Mesothelial cell of epicardium (in vitro differentiated cells): ENCODE measurements at places on chromosomes 2 and 18. TPM values are rescaled to one million over a fixed set of nuclear protein-coding genes. Genes with fewer than 3 reads are reported as not detected.

Gene GATA6
- total RNA-seq = 99.0 to 108 TPM (median 106 TPM) in 3 replicates

GRCh38 chr18:10688766-10689165 is 162.9 kb downstream of the NAPG start:
- no peak overlapping the region for H3K4me3 ChIP-seq
- no peak overlapping the region for H3K27ac ChIP-seq
- no peaks in the 10 kb centered on the region for H3K27me3 ChIP-seq
- H3K36me3 ChIP-seq = peaks cover 13% of the 10 kb centered on the region
- DNase-seq = no peak

DNA sequence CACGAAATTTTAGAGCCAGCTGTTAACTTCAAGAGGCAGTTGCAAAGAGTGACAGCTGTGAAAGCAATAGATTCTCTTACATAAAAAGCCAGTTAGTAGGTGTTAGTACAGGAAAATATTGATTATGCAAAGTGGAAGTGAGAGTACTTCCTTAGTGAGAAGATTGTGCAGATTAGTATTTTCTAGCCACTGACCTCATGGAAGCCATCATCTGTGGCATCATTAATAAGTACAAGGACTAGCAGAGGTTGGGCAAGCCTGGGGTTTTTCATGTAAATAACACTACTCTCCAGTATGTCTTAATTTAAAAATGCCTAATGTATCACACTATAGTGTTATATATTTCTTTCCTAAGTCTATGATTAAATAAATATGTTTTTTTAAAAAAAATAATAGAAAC is 166.2 kb upstream of the DTNA start:
- peaks cover 5% of the 10 kb centered on the region for H3K4me1 ChIP-seq
- H3K27ac ChIP-seq = no peak overlapping the region
- H3K4me3 ChIP-seq = no peak overlapping the region
- H3K27me3 ChIP-seq = no peaks in the 10 kb centered on the region
- no peaks in the 10 kb centered on the region for H3K36me3 ChIP-seq

Gene PRKAG3
- 2.8 to 3.6 TPM (median 2.9 TPM) in 3 replicates for total RNA-seq

DNA sequence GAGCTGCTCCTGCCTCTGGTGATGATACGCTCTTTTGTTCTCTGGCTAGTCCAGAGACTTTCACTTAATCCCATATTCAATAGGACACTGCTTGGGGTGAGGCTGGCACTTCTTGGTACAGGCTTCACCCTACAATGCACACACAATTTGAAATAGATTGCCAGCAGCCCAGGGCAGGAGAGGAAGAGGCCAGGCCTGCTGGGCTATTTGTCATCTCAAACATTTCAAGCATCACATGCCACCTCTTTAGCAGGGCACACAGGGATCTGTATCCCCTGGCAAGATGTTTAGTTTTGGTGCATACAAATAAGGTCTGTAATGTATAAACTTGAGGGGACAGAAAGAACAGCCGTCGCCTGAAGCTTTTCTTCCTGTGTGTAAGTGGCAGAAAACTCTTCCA is 120.4 kb downstream of the CHST9 start:
- no peak overlapping the region for H3K27ac ChIP-seq
- H3K4me3 ChIP-seq = no peak overlapping the region
- peaks cover 7% of the 10 kb centered on the region for H3K4me1 ChIP-seq
- H3K27me3 ChIP-seq = no peaks in the 10 kb centered on the region
- no peak for DNase-seq
- H3K36me3 ChIP-seq = peaks cover 2% of the 10 kb centered on the region

- no peak for DNase-seq
- H3K27me3 ChIP-seq = no peaks in the 10 kb centered on the region
- no peak overlapping the region for H3K4me3 ChIP-seq
- no peaks in the 10 kb centered on the region for H3K36me3 ChIP-seq
Observed at GRCh38 chr2:88666576-88666975, 24.9 kb upstream of the RPIA start.

GRCh38 chr18:48181857-48182256 is 227.3 kb downstream of the ZBTB7C start:
- H3K36me3 ChIP-seq = no peaks in the 10 kb centered on the region
- H3K4me3 ChIP-seq = no peak overlapping the region
- DNase-seq = no peak
- H3K27me3 ChIP-seq = peaks cover 43% of the 10 kb centered on the region

Gene CCDC85A
- total RNA-seq = 1.8 to 2.2 TPM (median 1.9 TPM) in 3 replicates

GRCh38 chr2:23426263-23426905 is 41.4 kb downstream of the KLHL29 start:
- H3K4me3 ChIP-seq = no peak overlapping the region
- peaks cover 27% of the 10 kb centered on the region for H3K4me1 ChIP-seq
- H3K27me3 ChIP-seq = no peaks in the 10 kb centered on the region
- H3K36me3 ChIP-seq = no peaks in the 10 kb centered on the region
- DNase-seq = no peak
- peak overlapping the region; percentile 35 for H3K27ac ChIP-seq

Gene SOS1
- total RNA-seq = 47.6 to 54.5 TPM (median 53.0 TPM) in 3 replicates

Gene IL1B
- total RNA-seq = 1.3 to 1.7 TPM (median 1.4 TPM) in 3 replicates

DNA sequence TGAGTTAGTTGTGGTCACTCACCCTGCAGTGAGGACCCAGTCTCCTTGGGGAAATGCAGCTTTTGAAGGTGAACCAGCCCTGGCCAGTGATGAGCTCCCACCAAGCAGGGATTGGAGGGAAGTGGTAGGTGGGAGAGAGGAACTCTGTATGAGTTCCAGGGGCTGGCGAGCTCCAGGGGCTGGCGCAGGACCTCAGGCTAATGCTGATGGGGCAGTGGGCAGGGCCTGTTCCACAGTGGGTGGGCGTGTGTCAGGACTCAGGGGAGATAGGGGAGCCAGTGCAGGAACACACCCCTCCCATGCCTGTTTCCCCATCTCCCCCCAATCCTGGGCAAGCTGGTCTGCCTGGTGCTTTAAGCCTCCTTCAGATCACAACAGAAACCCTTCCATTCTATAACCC is 208.4 kb downstream of the DYSF start:
- no peaks in the 10 kb centered on the region for H3K4me1 ChIP-seq
- no peak overlapping the region for H3K4me3 ChIP-seq
- no peak overlapping the region for H3K27ac ChIP-seq
- H3K27me3 ChIP-seq = no peaks in the 10 kb centered on the region
- no peak for DNase-seq
- H3K36me3 ChIP-seq = peaks cover 11% of the 10 kb centered on the region

DNA sequence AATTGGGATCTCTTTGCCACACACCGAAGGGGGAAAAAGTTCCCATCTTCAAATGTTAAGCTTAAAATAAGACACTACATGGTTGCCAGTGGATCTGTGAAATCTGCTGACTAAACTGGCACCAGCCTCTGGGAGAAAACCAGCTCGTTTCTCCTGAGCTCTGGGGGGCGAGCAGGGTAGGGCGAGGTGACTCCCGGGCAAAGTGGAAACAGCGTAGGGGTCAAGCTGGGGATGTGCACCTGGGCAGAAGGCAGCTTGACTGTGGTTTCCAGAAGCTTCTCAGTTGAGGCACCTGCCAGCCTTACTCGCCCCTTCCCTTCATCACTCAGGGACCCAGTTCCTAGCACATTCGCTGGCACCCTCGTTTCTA is 62.8 kb downstream of the SFXN5 start:
- H3K4me1 ChIP-seq = no peaks in the 10 kb centered on the region
- no peak overlapping the region for H3K4me3 ChIP-seq
- H3K27ac ChIP-seq = no peak overlapping the region
- no peaks in the 10 kb centered on the region for H3K27me3 ChIP-seq
- peaks cover 3% of the 10 kb centered on the region for H3K36me3 ChIP-seq

GRCh38 chr2:189046320-189046719 is 72.1 kb downstream of the COL3A1 start:
- peaks cover 42% of the 10 kb centered on the region for H3K36me3 ChIP-seq
- H3K27me3 ChIP-seq = no peaks in the 10 kb centered on the region
- H3K4me1 ChIP-seq = peaks cover 30% of the 10 kb centered on the region
- no peak overlapping the region for H3K4me3 ChIP-seq
- no peak for DNase-seq

GRCh38 chr2:187580462-187581124 is 26.4 kb upstream of the TFPI start:
- H3K36me3 ChIP-seq = no peaks in the 10 kb centered on the region
- peaks cover 33% of the 10 kb centered on the region for H3K4me1 ChIP-seq
- H3K27me3 ChIP-seq = no peaks in the 10 kb centered on the region
- no peak for DNase-seq
- peak overlapping the region; percentile 81 for H3K27ac ChIP-seq
- peak overlapping the region; percentile 30 for H3K4me3 ChIP-seq

Gene DIPK1C
- not detected in 3 replicates for total RNA-seq

DNA sequence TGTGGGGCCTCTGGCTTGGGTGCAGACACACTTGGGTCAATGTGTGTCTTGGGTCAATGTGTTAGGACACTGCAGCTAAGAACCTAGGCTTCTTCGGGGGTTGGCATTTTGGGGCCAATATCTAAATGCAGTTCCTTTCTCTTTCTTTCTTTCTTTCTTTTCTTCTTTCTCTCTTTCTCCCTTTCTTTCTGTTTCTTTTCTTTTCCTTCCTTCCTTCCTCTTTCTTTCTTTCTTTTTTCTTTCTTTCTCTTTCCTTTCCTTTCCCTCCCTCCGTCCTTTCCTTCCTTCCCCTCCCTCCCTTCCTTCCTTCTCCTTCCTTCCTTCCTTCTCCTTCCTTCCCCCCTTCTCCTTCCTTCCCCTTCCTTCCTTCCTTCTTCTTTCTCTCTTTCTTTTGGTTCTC is 57.7 kb upstream of the OSR1 start:
- no peak for DNase-seq
- H3K27ac ChIP-seq = no peak overlapping the region
- H3K4me3 ChIP-seq = no peak overlapping the region

GRCh38 chr18:49682173-49682802 is 120.4 kb downstream of the LIPG start:
- no peaks in the 10 kb centered on the region for H3K36me3 ChIP-seq
- no peak for DNase-seq
- no peaks in the 10 kb centered on the region for H3K27me3 ChIP-seq
- no peak overlapping the region for H3K4me3 ChIP-seq

- DNase-seq = peak; percentile 8
- no peak overlapping the region for H3K27ac ChIP-seq
- H3K4me1 ChIP-seq = no peaks in the 10 kb centered on the region
- peaks cover 5% of the 10 kb centered on the region for H3K27me3 ChIP-seq
- H3K36me3 ChIP-seq = no peaks in the 10 kb centered on the region
Observed at GRCh38 chr2:242002944-242003343, 133.4 kb downstream of the RTP5 start.

Gene GKN1
- total RNA-seq = not detected in 3 replicates

- peaks cover 41% of the 10 kb centered on the region for H3K4me1 ChIP-seq
- H3K27ac ChIP-seq = no peak overlapping the region
- peaks cover 14% of the 10 kb centered on the region for H3K27me3 ChIP-seq
- DNase-seq = no peak
- no peaks in the 10 kb centered on the region for H3K36me3 ChIP-seq
Observed at GRCh38 chr2:30403592-30404312, 43.3 kb upstream of the LCLAT1 start.

Gene OTOS
- total RNA-seq = not detected in 3 replicates

DNA sequence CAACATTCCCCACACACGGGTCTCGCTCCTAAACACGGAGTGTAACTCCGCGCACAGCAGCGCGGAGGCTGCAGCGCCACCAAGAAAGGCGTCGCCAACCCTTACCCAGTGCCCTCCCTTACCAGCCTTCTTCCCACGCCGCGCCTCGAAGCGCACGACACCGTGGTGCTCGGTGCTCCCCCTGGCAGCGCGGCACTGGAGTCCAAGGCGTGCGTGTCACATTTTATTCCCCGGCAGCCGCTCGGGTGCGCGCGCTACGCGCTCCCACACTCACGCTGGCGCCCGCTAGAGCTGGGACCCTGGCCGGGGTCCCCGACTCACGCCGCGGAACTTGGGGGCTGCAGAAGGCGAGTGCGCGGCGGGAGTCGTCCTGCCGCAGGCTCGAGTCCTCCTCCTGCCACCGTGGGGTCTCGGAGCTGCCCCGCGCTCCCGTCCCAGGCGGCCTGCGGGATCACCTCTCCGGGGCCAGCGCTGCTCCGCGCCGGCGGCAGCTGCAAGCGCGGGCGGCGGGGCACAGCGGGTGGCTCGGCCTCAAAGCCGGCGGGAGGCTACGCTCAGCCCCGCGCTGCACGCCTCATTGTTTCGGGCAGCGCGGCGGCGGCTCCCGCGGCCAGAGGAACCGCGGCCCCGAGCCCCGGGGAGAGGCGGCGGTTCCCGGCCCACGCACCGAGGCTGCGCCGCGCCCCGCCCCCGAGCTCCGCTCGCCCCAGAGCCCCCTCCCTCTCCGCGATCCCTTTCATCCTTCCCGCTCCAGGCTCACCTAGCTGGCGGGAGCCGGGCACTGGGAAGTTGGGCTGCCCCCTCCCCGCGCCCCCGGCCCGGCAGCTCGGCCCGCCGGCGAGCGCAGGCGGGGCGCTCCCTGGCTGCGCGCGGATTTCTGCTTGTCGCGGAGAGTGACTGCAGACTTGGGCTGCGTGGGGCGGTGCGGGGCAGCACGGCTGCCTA is at the start of gene ST6GAL2:
ST6GAL2 (minus strand) TSS at position 197 of the 945 bp plus-strand sequence. CDS start 42,190 bp downstream, outside the sequence.
- H3K27ac ChIP-seq = peak within 1 kb of the TSS; percentile 84
- H3K27me3 ChIP-seq = peaks cover 82% of the 10 kb centered on the region

Gene C2orf15
- total RNA-seq = 7.2 to 8.7 TPM (median 7.8 TPM) in 3 replicates

DNA sequence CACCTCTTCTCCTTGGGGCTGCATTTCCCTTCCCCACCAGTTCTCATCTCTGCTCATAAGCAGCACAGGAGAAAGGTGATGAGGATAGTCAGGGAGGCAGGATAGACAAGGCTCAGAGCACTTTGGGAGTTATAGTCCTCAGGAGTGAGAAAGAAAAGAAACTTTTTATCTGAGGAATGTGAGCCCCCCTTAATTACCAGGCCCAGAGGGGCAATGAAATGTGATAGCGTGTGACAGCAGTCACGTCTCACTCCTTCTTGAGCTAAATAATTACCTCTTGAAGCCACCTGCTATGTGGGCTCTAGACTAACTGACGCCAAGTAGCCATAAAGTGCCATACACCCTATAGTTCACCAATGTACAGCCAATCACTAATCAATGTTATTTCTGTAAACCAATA is 105.8 kb downstream of the SPP2 start:
- H3K27ac ChIP-seq = peak overlapping the region; percentile 35
- no peak for DNase-seq
- H3K27me3 ChIP-seq = no peaks in the 10 kb centered on the region
- H3K4me3 ChIP-seq = no peak overlapping the region
- peaks cover 26% of the 10 kb centered on the region for H3K4me1 ChIP-seq

- H3K36me3 ChIP-seq = no peaks in the 10 kb centered on the region
- no peaks in the 10 kb centered on the region for H3K4me1 ChIP-seq
- H3K4me3 ChIP-seq = no peak overlapping the region
- H3K27ac ChIP-seq = no peak overlapping the region
- no peak for DNase-seq
Observed at GRCh38 chr18:54860941-54861340, 32.7 kb downstream of the RAB27B start.

Gene COLEC12
- 68.7 to 70.5 TPM (median 70.0 TPM) in 3 replicates for total RNA-seq

GRCh38 chr2:205852457-205852856 is 170.2 kb downstream of the NRP2 start:
- no peak for DNase-seq
- H3K27me3 ChIP-seq = no peaks in the 10 kb centered on the region
- no peaks in the 10 kb centered on the region for H3K36me3 ChIP-seq
- no peaks in the 10 kb centered on the region for H3K4me1 ChIP-seq
- no peak overlapping the region for H3K4me3 ChIP-seq

DNA sequence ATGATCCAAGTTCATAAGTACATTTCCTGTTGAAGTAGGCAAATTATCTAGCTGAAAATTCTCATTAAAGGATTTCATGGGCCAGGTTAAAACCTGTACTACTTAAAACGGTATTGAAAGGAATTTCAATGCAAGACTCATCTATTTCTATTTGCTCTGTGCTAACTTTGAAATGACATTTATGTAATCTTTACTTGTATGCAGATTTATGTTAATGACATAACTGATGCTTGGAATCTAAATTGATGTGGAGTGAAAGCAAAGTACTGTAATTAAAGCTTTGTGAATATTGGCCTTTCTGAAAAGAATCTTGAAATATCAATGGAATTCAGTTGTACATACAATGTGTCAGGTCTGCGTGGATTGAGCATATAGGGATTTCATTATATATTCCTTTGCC is 390.0 kb downstream of the CPS1 start:
- no peak for DNase-seq
- no peaks in the 10 kb centered on the region for H3K36me3 ChIP-seq
- H3K27ac ChIP-seq = no peak overlapping the region
- no peak overlapping the region for H3K4me3 ChIP-seq
